ENCODE measurements at places on chromosomes 16 and 17. TPM values are rescaled to one million over a fixed set of nuclear protein-coding genes. Genes with fewer than 3 reads are reported as not detected.

GRCh38 chr16:83666449-83666848 is 141.3 kb upstream of the HSBP1 start:
- DNase-seq: no peak

DNA sequence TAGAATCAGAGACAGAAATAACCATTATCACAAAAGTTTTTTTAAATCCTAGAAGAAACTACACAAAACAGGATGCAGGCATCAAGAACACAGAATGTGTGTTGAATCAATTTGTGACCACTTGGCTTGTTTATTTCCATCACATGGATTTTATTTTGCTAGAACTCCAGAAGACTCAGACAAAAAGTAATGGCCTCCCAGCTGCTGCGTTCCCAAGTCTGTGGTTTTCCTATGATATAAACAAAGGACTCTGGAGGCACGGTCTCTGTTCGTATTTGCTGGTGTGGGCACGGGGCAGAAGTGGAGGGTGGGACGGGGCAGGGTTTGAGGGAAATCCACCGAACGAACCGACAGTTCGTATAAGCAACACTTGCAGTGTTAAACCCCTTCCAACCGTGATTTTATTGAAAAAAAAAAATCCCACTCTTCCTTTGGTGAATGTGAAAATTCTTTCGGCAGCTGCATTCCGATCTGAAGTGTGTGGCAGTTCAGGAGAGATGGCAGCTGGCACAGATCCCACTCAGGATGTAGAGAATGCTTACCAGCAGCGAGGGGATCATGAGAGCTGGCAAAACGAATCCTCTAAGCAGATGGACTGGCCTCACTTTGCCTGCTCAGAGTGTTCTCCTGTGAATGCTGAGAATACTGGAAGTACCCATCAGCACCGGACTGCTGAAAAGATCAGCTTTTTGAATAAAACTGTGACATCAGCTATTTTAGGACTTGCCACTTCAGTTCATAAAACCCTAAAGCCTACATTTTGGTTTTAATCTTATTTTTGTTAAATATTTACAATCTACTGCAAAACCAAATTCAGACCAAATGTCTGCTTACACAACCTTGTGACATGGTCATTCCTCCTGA is 165.2 kb downstream of the VPS53 start:
- DNase-seq: no peak

- DNase-seq: no peak
These were observed 1.4 kb downstream of the RAB26 start for GRCh38 chr16:2149630-2150417.

- DNase-seq: no peak
These were observed 8.2 kb downstream of the CES2 start for GRCh38 chr16:66943426-66944053.

GRCh38 chr16:22184615-22184968 is 21.5 kb upstream of the EEF2K start:
- DNase-seq: no peak

DNA sequence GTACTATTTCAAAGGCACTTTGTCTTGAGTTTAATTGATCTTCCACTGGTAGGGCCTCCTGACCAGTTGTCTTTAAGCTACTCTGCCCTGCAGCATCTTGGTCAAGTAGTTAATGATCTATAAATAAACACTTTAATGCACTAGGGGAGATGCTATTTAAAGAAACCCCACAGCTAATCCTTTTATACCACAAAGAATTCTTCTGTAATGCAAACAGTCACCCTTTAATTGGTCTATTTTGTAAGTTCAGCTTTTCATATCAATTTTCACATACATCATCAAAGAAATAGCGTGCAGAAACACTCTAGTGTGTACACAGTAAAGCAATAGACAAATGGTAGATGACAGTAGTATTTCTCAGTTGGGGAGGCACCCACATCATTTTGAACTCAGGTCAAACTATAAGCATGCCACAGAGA is 70.3 kb downstream of the PMP22 start:
- no peak for DNase-seq

DNA sequence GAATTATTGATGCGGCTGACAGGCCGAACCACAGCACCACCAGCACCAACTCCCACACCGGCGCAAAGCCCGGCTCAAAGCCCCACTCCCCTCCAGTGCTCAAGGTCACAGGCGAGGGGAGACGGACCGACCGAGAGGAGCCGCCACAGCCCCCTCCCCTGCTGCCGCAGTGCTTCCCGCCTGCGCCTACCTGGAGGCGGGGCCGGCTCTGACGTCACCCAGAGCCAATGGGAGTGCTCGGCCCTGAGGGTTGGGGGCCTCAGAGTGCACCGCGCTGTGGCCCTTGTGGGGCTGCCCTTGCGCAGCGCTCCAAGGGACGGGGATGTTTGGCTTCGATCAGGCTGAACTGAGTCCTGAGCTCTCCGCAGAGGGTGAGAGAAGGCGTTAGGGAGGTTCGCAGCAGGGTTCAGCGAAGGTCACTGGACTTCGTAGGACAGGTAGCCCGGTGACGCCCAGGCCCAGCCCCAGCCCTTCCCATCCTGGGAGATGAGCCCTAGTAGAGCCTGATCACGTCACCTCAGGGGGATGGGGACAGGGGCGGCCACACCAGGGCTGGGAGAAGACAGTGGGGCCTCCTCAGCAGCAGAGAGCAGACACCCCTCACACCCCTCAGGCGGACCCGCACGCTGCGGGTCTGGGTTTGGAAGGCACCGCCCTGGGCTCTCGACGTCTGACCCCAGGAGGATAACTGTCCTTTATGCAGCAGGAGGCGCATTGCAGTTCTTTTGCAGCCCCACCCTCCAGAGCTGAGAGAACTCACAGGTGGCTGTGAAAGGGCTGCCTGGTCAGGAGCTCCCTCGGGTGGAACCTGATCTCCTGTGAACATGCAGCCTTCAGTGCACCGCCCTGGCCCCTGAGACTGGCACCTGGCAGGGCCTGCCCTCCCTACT is 1.5 kb downstream of the NDRG4 start:
- peak; percentile 37 for DNase-seq

GRCh38 chr17:28290703-28291102 is 28.3 kb upstream of the TMEM97 start:
- no peak for DNase-seq

DNA sequence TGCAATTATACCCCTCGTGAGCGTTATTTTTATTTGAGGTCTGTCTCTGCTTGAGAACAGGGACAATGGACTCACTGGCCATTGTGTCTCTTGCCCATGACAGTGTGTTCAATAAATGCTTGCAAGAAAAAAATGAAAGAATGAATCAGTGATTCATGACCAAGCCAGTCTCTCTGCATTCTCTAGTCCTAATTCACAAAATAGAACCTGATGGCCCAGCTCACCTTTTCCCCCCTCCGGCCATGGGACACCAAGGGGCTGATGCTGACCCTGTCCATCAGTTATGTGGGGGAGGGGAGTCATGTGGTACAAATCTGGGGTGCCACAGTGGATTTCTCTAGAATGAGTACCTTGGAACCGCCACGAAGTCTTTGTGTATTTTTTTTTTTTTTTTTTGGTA is 38.2 kb downstream of the CCDC42 start:
- no peak for DNase-seq

DNA sequence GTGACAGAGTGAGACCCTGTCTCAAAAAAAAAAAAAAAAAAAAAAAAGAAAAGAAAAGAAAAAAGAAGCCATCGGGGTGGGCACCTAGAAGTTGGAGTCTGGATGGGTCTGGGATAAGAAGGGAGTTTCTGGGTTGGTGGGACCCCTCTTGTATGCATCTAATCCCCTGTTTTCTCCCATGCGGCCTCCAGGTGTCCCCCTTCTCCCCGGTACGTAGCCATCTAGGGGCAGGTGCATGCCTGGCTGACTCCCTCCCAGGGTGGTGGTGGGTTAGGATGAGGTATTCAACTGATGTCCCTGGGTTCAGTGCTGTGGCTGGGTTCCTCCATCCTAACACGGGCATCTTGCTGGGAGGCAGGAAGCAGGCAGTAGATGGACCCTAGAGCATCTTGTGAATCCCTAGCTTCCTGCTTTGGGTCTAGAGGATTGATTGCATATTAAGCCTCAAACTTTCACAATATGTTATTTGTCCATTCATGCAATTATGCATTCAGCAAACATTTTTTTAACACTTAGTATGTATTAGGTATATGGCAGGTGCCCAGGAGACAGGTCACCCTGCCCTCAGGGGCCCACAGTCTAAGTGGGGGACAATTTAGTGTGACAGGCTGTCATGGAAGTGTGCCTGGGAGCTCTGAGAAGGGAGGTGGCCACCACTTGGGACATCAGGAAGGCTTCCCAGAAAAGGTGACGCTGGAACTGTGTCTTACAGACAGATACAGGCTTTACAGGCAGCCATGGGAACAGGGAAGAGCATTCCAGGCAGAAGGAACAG is 13.1 kb downstream of the FMNL1 start:
- no peak for DNase-seq

DNA sequence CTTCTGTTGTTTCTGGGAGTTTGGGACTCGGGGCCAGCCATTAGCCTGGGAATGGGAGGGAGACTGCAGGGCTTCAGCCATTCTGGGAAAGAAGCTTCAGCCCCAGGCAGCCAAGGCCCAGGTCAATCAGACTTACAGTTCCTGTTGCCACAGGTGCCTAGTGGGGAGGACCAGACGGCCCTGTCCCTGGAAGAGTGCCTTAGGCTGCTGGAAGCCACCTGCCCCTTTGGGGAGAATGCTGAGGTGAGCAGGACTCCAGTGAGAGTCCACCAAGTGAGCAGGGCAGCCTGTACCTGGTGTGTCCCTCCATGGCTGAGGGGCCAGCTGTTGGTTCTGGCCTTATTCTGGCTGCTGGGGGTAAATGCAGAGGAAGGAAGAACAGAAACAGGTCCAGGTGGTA is 8.7 kb downstream of the NFE2L1 start:
- DNase-seq: no peak

GRCh38 chr17:81164371-81165245 is 699 bp upstream of the PVALEF start:
- DNase-seq: no peak

DNA sequence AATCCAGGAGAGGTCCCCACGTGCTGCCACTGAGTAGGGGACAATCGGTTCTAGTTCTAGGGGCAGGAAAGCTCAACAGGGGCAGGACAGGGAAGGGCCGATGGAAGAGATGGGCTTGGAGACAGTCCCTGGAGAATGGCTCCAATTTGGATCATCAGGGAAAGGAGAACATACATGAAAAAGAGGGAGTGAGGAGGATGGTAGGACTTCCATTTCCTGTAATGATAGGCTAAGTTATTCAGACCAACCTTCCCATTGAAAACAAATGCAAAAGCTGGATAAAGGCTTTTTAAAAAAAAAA is 20.4 kb upstream of the GPATCH8 start:
- no peak for DNase-seq

GRCh38 chr17:63488851-63489250 is 12.0 kb downstream of the ACE start:
- no peak for DNase-seq

DNA sequence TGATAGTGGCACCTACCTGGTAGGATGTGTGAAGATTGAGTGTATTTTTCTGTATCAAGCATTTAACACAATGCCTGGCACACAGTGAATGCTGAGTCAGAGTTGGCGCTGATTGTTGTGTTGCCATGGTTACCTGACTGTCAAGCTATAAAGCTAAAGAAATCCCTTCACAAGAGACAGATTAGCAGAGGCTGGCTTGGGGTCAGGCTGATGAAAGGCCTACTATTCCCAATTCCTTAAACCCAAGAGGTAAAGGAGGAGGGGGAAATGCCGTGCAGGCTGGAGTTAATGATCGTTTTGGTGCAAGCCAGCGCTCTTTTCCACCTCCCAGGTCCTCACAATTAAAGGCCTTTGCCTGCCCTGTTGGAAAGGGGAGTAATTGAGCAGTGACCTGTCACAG is 5.9 kb downstream of the CLEC19A start:
- no peak for DNase-seq

DNA sequence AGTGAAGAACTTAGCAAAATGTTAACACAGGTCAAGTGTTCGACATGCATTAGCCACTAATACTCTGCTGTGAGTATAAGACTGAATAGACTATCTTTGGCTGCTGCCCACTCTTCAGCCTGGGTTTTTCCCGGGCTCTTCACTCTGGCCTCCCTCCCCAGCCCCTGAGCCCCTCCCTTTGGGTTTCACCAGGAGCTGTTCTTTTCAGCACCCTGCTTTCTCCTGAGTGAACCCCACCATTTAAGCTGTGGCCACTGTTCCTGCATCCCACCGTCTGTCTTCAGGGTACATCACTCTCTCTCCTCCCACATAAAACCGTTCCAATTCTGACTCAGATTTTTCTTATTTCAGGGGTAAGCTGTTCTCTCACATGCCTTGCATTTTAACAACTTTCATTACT is 92.0 kb upstream of the ASIC2 start:
- no peak for DNase-seq

DNA sequence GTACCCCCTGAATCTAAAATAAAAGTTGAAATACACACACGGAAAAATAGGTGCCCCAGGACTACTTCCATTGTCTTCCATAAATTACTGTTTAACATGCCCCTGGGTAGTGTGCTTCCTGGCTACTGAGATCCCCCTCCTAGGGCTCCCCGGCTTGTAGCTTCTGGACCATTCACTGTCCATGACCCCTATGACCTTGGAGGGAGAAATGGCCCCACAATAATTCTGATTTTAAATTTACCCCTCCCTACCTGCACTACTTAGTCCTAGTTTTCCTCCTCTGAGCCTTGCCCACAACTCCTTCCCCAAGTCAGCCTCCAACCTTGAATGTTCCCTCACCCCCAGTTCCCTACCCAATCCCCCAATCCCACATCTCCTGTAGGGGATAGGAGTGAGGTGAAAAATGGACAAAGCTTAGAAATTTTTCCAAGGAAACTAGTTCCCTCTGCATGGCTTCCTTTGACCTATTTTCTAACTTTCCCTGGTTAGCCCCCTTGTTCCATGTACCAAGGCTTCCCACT is 9.5 kb upstream of the MSL1 start:
- no peak for DNase-seq

- no peak for DNase-seq
These were observed 34.9 kb upstream of the SSTR5 start for GRCh38 chr16:1037394-1038257.

DNA sequence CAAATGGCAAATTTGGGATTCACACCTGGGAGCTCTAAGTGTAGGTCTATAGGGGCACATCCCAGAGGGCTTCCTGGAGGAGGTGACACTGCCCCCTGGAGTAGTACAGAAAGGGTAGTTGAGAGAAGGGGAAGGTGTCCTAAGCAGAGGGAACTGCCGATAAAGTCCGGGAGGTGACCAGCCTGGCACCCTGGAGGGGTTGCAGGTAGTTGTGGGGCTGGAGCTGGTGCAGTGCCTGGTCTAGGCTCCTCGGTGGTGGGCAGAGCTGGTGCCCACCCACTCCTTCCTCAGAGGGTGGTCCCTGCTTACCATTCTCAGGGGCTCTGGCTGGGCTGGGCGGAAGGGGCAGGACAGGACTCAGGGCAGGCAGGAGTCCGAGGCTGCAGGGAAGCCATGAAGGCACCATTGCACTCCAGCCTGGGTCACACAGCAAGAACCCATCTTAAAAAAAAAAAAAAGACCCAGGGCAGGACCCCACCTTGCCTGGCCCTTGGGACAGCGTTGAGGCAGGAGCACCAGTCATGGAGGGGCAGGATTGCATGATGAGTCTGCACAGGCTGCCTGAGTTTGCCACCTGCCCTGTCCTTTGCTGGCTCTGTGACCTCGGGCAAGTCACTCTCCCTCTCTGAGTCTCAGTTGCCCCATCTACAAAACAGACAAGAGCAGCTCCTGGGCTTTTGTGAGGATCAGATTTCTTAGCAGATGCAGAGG is 43.8 kb downstream of the LAT start:
- DNase-seq: peak; percentile 6

TP53TG3C gene
- total RNA-seq: not detected

CCL17 gene
- not detected for total RNA-seq

OR4D1 gene
- total RNA-seq: 0.83 TPM

SLC5A11 gene
- not detected for total RNA-seq

PAGR1 gene
- total RNA-seq: 26.6 TPM

ALDH3A1 gene
- total RNA-seq: not detected

OMG gene
- total RNA-seq: 0.55 TPM

TNP2 gene
- not detected for total RNA-seq

TK1 gene
- total RNA-seq: 117 TPM

RNF157 gene
- 83.9 TPM for total RNA-seq

HSF5 gene
- total RNA-seq: 0.70 TPM

IRX5 gene
- total RNA-seq: 0.38 TPM
